GM10248 (cell line): ENCODE measurements at places on chromosomes 7 and 10.

- DNase-seq = no peak
These were observed 200.9 kb upstream of the CNTNAP2 start for GRCh38 chr7:145915679-145916078.

GRCh38 chr10:132536241-132536876, 1.2 kb upstream of the INPP5A start:
- no peak for DNase-seq

DNA sequence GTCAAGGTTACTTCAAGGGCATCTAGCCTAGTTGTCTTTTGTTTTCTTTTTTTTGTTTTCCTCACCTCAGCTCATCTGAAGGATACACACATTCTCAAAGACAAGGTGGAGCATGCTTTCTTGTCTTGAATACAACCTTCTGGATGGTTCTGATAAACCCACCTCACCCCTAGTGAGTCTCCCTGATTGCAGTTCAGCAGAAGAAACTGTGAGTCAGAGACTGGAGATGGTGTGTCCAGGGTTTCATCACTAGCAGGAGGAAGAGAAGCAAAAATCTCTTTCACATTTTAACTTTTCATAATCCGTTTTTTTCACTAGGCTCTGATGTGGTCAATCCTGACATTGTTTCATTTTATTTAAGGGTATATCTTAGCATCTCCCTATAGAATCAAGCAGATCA, 143.0 kb upstream of the NRBF2 start:
- DNase-seq = no peak

DNA sequence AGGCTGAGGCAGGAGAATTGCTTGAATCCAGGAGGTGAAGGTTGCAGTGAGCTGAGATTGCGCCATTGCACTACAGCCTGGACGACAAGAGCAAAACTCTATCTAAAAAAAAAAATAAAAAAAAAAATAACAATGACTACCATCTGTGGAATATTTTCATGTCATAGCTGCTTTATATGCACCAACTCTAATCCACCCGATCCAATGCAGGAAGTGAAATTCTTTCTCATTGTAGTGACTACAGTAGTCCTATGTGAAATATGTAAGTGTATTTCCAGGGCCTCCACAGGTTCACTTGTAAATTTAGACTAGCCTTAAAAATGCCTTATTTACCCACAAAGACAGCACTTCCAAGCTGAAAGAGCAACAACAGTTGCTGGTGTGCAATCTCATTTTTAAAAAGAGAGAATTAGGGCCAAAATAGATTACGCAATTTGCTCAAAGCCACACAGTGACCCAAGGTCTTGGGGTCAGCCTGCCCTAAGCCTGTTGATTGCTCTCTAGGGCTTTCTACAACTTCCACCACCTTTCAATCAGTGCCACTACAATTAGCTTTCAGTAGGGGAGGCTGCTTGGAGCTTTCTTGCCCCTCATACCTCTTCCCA, 25.8 kb upstream of the EGFR start:
- no peak for DNase-seq

DNA sequence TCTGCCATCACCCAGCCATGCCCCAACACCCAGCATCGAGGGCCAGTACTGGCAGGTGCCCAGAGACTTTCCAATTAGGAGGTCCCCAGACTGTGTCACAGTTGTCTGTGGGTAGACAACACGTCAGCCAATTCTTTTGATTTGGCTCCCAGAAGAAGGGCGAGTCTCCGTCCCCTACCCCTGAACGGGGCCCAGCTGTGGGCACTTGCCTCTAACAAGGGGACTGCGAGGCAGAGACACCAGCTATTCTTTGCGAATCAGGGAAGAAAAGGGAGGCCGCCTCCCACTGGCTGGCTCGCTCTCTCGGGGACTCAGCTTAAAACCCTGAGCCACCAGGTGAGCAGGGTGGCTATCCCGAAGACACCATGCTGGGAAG, 167.3 kb downstream of the USP6NL start:
- no peak for DNase-seq

GRCh38 chr7:120724448-120724847, 133.5 kb downstream of the TSPAN12 start:
- DNase-seq = no peak

DNA sequence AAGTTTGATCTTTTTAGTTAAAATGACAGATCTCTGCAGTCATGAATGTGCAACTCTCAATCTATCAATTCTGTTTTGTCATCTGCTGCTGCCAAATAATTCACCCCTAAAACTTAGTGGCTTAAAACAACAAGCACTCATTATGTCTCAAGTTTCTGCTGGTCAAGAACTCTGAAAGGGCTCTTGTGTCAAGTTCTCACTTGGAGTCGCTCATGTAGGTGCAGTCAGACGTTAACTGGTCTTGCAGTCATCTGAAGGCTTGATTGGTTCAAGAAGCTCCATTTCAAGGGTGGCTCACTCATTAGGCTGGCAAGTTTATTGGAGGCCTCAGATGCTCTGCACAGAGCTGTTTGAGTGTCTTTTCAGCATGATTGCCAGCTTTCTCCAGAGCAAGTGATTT, 28.5 kb upstream of the LRRC72 start:
- DNase-seq = no peak

- DNase-seq = peak; percentile 98
These were observed 284.4 kb downstream of the ZEB1 start for GRCh38 chr10:31603235-31604087.

- DNase-seq = peak; percentile 67
These were observed 558 bp downstream of the VOPP1 start for GRCh38 chr7:55571511-55572377.

- no peak for DNase-seq
These were observed 8.0 kb downstream of the HKDC1 start for GRCh38 chr10:69228151-69228550.

GRCh38 chr7:27693794-27694193, 31.1 kb upstream of the HIBADH start:
- DNase-seq = no peak

GRCh38 chr7:23410446-23411183, 59.7 kb downstream of the IGF2BP3 start:
- peak; percentile 50 for DNase-seq
